Stimulated activated CD4-positive, alpha-beta T cell treated with anti-CD3 and anti-CD28 coated beads, Interleukin-4, amount 100 ng/mL, for 4 hours (primary cell): ENCODE measurements at places on chromosomes 12 and 14.

- DNase-seq, result no peak
Observed at GRCh38 chr12:52756281-52756960, 20.7 kb downstream of the KRT76 start.

DNA sequence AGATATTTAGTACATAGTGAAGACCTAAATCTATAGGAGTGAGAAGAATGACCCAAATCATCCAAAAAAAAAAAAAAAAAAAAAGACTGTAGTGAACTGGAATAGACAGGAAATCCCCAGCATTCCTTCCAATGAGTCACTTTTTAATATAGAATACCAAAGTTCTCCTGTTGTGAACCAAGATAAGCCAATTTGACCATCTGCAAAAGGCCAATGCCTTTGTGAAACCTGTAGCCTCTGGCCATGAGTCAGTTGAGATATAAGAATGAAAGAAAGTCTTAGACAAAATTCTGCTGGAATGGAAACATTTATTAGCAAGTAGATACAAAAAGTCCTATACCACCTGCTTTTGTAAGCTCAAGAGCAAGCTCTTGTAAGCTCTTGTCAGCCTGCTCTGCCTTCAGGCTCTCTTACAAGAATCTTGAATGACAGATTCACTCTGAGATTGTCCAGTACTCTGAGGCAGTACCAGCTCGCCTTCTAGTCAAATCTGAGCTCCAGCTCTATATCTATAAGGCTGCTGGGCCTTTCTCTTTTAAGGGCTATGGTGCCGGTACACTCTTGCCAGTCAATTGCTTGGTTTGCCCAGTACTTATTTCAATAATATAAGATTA is 243.0 kb upstream of the TMTC1 start:
- no peak for DNase-seq

- DNase-seq, result no peak
Observed at GRCh38 chr12:113812411-113813228, 153.5 kb downstream of the RBM19 start.

DNA sequence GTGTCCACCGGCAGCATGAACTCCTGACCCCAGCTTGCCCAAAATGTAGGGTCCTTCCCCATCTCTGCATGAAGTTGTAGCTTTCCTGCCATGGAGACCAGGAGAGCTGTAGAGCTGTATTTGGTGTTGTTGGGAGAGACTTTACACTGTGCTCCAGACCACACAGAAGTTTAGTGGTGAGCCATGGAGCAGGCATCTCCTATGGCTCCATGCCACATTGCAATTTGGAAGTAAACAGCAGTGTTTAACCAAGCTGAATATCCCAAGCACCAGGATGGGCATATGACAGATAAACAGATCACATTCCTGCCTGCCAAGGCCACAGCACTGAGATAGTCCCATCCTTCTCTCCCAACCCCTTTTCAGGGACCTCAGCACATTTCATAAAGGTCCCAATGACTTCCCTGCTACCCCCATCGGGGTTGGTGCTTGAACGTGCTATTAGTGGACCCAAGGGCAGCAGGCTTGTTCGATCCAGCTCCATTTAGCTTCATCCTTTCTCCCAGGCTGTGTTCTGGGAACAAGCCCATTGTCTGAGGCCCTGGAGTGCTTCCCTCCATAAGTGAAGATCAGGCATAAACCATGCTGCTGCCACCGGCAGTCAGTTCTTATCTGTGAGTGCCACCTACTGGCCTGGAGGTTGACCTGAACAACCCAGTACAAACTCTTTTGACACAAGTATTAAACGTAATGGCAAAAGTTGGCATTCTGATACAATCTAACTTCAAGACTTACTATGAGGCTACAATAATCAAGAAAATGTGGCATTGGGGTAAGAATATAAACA is 172.3 kb upstream of the ATXN7L3B start:
- no peak for DNase-seq

- DNase-seq, result no peak
Observed at GRCh38 chr14:95698287-95698686, 12.1 kb downstream of the TCL1B start.

GRCh38 chr14:87888136-87888999 is 104.6 kb downstream of the GALC start:
- DNase-seq, result no peak

DNA sequence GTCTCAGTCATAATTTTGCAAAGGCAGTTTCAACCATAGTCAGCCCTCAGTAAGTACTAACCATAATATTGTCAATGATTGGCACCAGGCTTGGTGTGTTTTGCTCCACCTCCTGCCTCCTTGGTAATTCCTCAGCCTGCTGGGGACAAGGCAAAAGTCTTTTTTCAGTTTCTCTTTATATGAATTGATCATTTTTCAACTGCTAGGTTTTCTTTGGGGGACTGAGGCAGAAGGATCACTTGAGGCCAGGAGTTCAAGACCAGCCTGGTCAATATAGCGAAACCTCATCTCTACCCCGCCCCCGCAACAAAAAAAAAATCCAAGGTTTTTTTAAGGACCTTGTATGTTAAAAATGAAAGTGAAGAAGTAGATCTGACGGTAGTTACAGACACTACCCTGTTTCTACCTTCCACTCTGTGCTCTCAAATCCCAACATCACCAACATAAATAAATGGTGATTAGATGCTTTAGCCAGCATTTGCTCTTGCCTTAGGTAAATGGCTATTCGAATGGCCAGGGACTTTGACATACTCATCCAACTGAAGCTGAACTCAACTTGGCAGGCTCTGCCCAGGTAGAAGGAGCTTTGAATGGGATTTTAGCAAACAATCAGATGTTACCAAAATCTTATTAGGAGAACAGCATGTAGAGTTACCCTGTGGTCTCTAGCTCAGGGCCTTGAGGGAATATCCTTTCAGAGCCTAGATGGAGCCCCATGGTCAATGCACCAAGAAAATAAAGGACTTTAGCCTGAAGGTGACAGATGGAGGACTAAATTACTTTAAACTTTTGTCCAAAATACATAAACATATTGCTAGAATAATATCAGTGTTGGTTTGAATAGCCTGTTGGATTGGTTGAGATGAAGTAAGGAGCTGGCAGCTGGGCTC is 126.9 kb upstream of the AMIGO2 start:
- no peak for DNase-seq

DNA sequence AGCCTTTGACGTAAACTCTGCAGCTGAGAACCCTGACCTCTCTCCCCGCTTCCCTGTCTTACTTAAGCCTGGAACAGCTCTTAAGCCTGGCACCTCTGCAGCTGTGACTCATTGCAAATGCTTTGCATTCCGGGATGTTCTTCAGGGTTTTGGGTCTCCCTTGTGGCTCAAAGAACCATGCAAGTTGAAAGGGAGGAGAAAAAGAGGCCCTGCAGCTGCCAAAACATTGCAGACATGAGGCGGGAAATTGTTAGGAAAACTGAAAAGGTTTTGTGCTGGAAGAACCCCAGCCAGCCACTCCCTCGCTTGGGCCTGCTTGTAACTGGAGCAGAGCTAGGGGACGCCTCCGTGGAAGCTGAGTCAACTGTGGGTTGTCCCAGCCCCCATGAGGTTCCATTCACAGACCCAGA is 60.2 kb upstream of the FERMT2 start:
- DNase-seq, result no peak

- no peak for DNase-seq
Observed at GRCh38 chr12:25155022-25155576, 39.9 kb downstream of the DNAI7 start.

DNA sequence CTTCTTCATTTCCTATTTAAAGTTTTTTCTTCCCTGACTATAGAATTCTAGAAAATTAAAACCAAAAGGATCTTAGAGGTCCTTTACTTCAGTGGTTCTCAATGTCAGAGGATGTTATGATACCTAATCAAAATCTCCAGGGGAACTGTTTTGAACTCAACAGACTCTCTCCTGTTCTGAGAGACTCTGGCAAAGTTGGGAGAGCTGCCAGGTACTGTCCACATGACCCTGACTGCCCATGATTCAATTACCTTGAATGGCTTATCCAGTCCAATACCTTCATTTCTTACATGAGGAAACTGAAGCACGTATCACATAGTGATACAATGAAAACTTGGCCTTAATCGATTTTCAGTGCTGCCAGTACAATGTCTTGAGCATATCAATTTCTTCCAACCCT is 16.6 kb downstream of the ALKBH1 start:
- no peak for DNase-seq

GRCh38 chr12:67939611-67940010 is 49.6 kb upstream of the IFNG-AS1 start:
- no peak for DNase-seq

DNA sequence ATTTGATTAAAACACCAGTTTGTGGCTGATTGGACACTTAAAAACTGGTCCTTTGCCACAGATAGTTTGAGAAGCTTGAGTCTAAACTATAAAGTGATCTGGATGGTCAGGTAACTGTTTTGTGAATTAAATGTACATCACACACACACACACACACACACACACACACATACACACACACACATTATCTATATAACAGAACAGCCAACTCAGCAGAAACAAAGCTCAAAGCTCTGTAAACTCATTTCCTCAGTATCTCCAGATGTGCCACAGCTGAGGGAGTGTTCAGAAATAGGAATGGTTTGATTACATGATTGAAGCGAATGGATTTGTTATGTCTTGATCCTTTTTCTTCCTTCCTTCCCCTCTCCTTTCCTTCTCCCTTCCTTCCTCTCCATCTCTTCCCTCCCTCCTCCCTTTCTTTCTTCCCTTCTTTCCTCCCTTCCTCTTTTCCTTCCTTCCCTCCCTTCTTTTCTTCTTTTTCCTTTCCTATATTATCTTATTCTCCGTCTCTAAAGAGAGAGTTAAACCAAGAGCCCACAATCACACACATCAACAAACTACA is 100.3 kb downstream of the LLPH start:
- no peak for DNase-seq

DNA sequence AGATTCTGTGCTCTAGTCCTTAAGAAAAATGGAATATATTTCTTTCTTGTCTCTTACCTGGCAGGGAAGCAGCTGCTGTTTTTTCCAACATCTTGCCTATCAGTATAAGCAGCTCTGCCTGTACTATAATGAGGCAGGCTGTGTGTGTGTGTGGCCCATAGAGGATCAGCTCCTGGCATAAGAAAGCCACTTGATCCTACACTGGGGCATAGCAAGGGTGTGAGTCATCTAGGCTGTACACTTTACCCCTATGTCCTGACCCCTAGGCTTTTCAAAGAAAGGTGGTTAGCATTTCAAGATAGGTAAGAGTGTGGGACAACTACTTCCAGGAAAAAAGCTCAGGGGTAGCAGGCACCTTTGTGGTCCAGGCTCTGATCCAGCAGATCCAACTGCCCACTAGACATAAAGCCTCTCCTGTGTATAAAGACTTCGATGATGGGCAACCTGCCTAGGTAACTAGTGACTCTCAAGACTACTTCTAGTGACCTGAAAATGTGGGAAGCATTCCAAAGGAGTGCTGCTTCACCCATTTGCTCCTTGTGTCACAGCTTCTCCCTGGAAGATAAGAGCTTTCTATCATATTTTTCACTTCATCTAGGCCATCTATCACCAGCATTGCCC is 4.9 kb upstream of the SENP1 start:
- DNase-seq, result no peak

- no peak for DNase-seq
Observed at GRCh38 chr14:94307410-94307992, 14.4 kb upstream of the SERPINA10 start.

- no peak for DNase-seq
Observed at GRCh38 chr14:103692159-103692558, 23.1 kb downstream of the XRCC3 start.

GRCh38 chr12:131473741-131474709 is 236.9 kb upstream of the SFSWAP start:
- no peak for DNase-seq

DNA sequence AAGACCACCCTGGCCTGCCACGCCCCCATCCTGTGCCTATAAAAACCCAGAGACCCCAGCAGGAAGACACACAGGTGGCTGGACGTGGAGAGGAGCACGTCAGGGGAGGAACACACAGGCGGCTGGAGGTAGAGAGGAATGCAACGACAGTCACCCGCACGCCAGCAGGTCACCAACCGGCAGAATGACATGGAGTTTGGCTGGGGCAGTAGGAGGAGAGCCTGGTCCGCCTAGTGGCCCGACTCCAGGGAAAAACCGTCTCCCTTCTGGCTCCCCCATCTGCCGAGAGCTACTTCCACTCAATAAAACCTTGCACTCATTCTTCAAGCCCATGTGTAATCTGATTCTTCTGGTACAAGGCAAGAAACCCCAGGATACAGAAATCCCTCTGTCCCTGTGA is 62.7 kb upstream of the KCNH3 start:
- no peak for DNase-seq

DNA sequence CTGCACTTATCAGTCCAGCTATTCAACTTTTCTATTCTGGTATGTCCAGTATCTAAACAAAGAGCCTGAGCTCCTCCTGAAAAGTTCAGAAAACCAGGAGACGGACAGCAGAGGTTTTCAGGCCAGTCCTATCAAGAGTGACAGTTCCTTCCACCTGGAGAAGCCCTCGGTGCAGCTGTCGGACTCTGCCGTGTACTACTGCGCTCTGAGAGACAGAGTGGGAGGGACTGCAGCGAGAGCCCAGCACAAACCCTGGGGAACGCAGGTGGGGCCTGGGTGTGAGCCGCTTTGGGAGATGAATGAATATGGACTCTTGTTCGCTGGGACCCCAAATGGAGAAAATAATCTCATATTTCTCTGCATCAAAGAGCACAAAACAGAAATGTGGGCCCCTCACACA is 329.8 kb upstream of the OR4E1 start:
- DNase-seq, result no peak
